ENCODE measurements at places on chromosomes 11 and 22.
A peak's percentile ranks its signal among the peaks of the same experiment; 100 is the strongest.

GRCh38 chr11:115886422-115886733 is 382.2 kb upstream of the CADM1 start:
- DNase-seq, result no peak

GRCh38 chr11:28835317-28835716 is 727.1 kb downstream of the METTL15 start:
- DNase-seq, result no peak

DNA sequence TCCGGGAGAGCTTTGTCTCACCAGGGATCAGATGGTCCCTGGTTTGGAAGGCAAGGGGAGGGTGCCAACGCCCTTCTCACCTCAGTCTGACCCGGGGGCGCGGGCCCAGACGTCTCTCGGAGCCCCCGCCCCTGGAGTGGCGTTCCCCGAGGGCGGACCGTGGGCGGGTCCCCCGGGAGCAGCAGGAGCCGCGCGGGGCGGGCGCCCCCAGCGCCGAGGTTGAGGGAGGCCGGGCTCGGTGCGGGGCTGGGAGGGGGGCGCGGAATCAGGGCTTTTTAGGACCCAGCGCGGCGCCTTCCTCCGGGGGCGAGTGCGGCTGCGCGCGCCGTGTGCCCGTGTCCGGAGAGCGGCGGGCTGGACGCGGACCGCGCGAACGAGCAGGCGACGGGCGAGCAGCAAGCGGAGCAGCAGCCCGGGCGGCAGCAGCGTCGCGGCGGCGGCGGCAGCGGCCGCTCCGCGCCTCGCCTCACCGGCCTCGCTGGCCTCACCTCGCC is at the start of gene KCNC1:
Gene KCNC1 (plus strand): TSS at position 364 of the 494 bp plus-strand sequence. CDS start 1,222 bp downstream, outside the sequence.
- DNase-seq, result no peak

DNA sequence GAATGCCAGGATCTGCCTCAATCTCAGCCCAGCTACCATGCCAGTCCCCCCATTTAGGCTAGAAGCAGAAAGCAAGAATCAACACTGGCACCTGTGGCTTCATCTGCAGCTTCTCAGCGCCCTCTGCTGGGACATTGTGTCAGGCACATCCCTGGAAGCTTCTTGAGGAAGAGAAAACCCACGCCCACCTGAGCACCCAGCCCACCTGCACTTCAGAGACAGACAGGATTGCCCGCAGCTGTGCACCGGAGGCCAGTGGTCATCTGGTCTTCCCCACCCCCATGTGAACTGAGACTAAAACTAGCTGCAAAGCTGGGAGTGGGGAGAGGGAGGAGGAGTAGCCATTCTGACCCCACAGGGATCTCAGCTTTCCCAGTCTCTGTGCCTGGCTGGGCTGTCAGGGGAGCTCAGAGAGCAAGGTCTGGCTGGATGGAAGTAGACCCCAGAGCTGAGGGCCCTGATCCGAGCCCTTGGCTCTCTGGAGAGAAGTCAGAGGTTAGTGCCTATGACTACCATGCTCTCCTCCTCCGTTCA is 66.8 kb downstream of the FEZ1 start:
- DNase-seq, result peak; percentile 16

GRCh38 chr22:25546242-25546641 is 18.2 kb upstream of the GRK3 start:
- no peak for DNase-seq

DNA sequence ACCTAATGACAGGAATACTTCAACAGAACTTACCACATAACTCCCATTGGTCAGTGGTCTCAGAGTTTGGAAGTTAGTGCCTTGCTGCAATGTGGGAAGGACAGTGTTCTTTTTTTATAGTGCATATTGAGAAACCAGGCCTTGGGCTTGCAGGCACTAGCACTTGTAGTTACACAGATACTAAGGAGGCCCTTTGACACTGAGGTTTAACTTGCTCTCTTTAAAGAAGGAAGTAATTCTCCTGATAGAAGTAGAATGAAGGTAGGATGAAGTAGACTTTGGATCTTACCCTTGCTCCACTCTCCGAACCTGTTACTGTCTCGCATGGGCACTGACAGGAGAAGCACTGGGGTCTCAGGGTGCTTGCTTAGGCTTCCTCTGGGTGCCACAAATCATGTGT is 31.0 kb upstream of the ST14 start:
- DNase-seq, result no peak

- no peak for DNase-seq
Measured at GRCh38 chr11:69205743-69206612, 50.2 kb downstream of the SMIM38 start.

DNA sequence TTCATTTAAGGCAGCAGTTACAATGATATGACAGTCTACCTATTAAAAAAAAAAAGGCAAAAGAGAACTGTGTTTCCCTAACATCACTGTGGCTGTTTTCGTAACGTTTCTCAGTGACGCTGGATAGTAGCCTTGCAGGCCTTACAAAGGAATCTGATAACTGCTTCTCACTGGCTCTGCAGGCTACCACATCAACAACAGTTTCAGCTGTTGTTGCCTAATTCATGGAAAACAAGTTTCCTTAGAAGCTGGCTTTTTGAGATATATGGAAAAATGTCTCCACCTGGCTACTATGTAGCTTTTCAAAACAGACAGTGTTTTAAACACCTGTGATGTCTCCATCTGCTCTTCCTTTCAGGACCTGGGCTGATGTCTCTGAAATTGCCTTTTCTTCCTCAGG is 3.8 kb downstream of the OR51V1 start:
- no peak for DNase-seq

GRCh38 chr11:79670882-79671281 is 230.1 kb upstream of the TENM4 start:
- no peak for DNase-seq

DNA sequence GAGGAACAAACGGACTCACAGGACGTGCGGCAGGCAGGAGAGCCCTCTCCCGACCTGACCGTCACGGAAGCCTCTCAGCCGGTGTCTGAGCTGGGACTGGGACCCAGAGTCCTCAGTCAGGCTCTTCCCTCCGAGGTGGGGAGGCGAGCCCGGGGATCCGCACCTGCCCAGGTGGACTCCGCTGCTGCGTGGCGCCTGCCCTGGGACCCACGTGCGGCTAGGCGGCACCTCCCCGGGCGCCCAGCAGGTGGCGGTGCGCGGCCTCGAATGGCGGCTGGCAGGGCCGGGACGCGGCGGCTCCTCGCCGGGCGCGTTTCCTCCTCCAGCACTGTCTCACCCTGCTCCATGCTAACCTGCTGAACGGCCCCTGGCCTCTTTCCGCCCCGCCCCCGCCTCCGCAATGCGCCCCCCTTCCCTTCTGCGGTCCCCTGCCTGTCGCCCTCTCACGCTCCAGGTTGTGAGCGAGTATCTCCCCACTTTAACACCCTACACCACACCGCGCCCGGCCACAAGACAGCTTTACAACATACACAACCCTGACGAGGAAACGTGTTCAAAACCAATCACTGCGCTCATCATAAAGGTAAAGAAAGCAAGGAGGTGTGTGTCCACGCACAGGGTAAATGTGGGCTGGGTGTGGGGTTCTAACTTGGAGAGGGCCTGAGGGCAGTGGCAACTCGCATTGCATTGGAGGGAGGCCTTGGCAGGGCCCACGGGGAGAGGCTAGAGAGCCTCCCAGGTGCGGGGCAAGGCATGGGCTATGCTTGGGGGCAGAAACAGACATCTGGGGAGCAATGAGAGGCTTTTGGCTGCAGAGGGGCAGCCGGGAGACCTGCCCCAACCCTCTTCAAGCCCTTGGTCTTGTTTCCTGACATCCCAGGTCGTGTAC is 25.9 kb upstream of the ATXN10 start:
- DNase-seq, result peak; percentile 66

GRCh38 chr11:19332476-19332875 is 91.7 kb upstream of the E2F8 start:
- DNase-seq, result no peak

DNA sequence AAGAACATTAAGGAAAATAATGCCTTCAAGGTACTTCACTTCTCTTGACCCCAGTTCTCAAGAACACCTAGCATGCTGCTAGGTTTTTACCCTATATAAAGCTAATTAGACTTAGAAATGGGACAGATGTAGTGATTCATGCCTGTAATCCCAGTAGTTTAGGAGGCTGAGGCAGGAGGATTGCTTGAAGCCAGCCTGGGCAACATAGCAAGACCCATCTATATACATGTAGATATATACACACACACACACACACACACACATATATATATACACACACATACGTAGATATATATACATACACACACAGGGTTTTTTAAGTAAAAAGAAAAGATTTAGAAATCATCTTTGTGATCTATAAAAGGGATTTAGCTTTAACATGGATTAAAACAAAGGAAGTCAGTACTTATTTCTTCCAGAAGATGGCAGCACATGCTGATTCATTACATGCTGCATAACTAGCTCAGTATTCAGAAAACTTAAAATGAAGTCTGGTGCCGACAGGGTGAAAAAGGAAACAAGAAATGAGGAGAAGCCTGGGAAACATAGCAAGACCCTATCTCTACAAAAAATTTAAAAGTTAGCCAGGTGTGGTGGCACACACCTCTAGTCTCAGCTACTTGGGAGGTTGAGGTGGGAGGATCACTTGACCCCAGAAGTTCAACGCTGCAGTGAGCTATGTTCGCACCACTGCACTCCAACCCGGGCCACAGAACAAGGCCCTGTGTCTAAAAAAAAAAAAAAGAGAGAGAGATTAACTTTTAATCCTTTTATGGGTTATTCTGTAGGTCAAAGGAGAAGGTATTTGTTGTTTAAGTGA is 28.5 kb upstream of the RBX1 start:
- no peak for DNase-seq

DNA sequence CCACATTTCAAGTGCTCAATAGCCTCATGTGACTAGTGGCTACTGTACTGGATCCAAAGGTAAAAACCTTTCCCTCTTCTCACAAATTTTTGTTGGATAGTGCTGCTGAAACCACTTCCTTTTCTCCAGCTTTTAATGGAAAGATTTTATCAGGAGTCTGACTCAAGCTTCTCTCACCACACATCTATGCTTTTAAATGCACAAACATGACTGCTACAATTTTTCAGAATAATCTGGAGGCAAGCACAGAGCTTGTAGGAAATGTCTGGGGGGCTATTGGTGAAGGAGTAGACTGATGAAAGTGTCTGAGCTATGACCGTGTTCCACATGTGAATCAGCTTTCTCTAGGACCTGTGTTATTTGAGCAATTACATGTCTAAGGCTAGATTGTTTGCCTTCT is 101.1 kb upstream of the FAT3 start:
- DNase-seq, result no peak

GRCh38 chr11:58562375-58562800 is 13.3 kb downstream of the LPXN start:
- no peak for DNase-seq

Data from activated naive CD4-positive, alpha-beta T cell (primary cell).